ENCODE measurements at places on chromosomes 12 and 14.
A peak's percentile ranks its signal among the peaks of the same experiment; 100 is the strongest.

- DNase-seq, result no peak
Measured at GRCh38 chr14:85468816-85469215, 61.1 kb upstream of the FLRT2 start.

- DNase-seq, result no peak
Measured at GRCh38 chr12:113473400-113473799, 1.7 kb upstream of the LHX5 start.

- no peak for DNase-seq
Measured at GRCh38 chr14:89401241-89401640, 15.8 kb downstream of the FOXN3 start.

DNA sequence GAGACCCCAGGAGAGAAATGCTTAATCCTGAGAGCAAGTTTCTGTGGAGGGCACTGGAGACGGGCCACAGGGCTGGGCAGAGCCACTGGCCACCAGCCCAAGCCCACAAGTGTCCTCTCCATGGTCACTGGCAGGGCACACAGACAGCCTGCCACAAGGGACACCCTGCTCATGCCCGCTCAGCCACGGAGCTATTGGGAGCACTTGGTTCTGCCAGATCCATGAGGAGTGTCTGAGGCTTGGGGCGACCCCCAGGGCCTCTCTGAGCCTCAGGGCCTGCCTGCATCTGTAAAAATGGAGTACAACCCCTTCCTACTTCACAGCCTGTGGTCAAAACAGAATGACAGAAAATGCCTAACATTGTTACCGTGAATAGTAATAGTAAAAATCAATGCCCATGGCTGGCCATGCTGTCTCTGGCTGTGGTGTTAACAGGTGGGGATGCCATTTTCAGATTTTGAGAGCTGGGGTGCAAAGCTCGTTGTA, 3.2 kb downstream of the PGF start:
- no peak for DNase-seq

DNA sequence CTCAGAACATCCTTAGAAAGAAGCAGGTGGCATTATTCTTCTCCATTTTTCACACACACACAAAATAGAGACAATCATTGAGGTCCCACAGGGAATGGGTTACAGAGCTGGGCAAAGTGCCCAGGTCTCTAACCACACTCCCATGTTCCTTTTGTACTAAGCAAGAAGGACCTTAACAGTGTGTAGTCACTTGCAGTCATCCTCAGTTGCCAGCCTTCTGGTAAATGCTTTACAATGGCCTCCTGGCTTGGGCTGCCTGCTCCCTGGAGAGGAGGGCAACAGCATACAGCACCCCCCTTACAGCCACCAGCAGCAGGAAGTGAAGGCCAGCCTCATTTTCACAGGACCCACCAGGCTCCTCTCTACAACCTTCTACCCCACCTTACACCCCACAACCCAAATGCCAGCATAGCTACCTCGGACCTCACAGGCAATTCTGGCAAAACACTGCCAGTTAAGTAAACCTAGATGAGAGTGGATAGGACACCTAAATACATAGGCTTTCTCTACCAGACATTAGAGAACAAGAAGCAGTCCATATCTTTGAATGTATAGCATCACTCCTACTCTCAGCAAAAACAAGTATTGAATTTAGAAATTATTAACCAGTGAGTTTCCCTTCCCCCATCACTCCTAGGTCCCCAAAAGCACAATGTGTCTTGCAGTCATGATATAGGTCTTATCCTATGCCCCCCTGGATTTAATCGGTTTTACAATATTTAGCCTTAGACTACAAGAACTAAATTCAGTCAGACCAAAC, 88.1 kb downstream of the PPP2R5E start:
- peak; percentile 64 for DNase-seq

- DNase-seq, result peak; percentile 72
Measured at GRCh38 chr12:123269395-123269892, 2.2 kb downstream of the CDK2AP1 start.

DNA sequence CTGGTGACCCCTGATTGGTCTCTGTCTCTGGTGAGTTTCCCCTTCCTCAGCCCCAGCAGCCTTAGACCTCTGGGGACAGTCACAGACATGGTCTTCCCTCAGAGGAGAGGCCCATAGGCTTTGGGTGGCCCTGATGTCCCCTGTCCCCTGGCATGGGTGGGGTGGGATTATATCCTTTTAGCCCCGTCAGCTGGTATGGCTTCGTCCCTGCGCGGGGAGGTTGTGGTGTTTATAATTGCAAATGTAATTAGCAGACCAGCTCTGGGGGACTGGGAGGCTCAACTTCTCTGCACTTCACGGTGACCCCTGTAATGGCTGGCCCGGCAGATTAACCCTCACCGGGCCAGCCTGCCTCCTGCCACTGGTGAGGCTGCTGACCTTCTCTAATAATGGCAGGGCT, 5.1 kb downstream of the ESRRB start:
- no peak for DNase-seq

DNA sequence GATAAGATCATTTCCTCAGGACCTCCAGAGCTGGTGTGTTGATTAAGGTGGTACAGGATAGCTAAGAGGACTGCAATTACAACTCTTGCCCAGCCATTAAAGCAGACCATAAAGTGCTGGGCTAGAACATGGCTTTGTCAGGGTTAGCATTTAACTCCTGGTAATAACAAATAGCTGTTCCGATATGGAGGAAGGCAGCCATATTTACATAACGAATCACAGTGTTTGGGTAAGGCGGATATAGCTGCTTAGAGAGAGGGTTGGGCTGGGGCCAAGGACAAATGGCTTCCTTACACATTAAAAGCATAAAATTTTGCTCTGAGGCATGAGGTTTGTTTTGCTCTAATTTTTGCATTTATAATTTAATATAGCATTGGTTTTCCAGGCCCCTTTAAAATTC, 297.7 kb upstream of the DDHD1 start:
- no peak for DNase-seq

DNA sequence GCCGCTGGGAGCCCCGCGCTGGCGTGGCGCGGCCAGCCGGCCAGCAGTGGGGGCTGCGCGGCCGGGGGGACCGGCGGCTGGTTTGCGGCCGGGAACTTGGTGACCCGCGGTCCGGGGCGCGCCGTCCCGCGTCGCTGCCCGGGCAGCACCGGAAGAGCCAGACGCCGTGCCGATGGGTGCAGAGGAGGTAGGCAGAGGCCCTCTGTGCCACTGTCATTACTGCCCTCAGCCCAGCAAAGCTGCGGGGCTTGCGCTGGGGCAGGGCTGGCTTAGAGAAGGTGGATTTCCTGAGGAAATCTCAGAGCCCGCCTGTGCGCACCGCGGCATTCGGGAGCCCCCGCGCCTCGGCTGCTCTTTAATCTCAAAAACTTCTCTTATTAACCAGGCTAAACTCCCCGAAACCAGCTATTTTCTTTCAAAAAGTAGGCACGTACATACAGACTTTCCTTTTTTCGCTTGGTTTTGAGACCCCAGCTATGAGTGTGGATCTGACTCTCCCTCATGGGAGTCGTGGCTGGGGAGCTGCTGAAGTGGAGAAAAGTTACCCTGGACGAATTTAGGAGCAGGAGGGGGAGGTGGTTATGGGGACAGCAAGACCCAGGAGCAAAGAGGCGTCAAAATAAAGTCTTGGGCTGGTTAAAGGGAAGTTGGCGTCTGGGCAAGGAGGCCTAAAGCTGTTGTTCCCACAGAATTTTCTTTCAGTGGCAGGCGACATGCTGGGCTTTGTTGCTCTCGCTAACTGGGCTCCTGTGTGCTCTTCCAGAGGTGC, 802 bp downstream of the SUSD6 start:
- peak; percentile 68 for DNase-seq

- DNase-seq, result no peak
Measured at GRCh38 chr12:57640175-57641042, 7.4 kb upstream of the B4GALNT1 start.

DNA sequence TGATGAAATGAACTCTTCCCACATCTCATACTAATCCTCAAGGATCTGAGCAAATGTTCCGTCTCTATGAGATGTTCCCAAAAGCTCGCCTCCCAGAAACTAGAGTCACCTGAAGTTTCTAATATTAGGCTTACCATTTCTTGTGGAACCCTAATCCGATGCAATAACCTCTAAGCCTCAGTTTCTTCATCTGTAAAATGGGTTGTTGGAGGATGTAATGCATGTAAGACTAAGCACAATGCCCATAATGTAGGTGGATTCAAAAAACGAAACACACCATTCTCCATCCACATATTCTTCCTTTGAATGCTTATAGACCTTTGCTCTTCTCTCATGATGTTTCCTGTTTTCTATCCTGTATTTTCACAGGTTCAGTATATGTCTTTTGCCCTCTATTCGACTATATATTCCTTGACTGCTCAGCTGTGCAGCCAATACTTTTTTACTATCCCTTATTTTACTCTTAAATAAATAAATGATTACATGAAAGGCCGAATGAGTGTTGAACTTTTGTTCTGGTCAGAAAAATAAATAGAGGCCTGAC, 307.3 kb upstream of the G2E3 start:
- no peak for DNase-seq

GRCh38 chr12:94900496-94900895, 103.0 kb downstream of the NDUFA12 start:
- no peak for DNase-seq

GRCh38 chr14:105325716-105326567, 11.4 kb downstream of the PACS2 start:
- no peak for DNase-seq

- DNase-seq, result no peak
Measured at GRCh38 chr14:103775506-103775905, 59.9 kb downstream of the ZFYVE21 start.

GRCh38 chr14:21018286-21018685, 6.6 kb downstream of the NDRG2 start:
- DNase-seq, result no peak

DNA sequence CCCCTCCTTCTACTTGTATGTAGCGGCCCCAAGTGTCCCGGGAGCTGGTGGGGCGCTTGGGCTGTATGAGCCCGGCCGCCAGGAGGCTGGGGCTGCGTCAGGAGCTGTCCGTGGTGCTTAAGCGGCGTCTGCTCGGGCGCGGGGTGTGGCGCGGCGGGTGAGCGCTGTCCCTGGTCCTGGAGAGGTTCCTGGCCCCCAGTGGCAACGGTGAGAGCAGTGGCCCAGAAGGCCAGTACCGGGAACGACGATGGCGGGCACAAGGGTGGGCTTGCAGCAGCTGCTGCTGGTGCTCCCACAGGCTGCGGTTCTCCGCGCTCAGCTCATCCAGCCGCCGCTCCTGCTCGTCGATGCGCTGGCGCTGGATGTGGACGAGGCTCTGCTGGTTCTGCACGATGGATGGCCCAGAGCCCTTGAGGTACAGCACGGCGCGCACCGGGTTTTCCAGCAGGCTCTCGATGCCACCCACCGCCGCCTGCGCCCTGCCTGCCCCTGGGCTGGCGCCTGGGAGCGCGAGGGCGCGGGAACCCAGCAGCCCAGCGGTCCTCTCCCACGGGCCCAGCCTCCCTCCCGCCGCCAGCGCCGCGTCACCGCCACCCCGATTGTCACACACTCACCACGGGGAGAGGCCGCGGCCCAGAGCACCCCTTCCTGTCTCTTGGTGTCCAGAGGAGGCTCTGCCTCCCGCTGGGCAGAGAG, 41.9 kb upstream of the FKBP4 start:
- DNase-seq, result no peak

DNA sequence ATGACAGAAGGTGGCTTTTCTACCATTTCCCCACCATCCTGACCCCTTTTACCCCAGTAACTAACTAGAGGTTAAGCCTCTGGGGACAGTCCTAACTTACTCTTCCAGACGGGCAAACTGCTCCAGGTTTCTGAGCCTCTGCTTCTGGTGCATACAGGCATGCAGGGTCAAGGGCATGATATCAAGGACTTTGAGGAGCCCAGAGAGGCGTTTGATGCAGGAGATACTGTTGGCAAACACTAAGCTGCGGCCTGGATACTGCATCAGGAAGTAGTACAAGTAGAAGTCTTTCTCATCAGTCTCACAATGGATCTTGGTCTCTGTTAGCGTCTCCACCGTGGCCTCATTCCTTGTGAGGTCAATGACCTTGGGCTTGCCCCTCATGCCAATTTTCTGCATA, 21.0 kb downstream of the DDX24 start:
- DNase-seq, result no peak

DNA sequence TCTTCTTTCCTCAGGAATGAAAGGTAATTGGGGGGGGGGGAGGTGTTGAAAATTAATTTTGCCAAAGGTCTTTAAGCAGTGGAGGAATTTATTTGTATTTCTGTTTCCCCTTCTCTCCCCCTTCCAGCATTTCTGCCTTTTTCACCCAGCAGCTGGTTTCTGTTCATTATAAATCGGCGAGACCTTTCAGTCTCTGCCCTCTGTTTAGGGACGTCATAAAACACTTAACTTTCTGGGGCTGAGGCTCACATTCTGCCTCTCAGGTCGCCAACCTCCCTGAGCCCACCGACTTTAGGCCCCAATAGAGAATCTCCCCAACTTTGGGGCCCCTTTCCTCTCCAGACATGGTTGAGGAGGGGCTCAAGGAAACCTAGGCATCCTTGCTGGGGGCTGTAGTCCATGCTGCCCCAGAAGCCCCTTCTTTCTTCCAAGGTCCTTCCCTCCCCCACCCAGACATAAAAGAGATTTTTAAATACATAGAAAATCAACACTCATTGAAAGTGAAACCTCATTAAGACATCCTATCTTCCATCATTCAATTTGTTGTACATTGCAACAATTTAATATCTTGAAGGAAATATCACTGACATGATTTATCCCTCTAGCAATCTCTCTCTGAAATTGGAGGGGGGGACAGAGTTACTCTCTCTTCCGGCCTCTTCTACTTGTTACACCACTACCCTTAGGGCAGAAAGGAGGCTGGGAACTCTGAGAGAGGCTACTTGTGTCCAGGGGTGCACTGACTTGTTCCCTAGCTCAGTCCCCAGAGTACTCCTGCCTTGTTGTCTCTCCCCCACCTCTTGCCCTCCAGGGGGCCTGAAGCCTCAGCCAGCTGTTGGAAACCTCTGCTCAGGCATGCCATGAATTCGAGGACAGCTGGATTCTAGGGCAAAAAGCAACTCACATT, 2.5 kb upstream of the HOXC6 start:
- no peak for DNase-seq

DNA sequence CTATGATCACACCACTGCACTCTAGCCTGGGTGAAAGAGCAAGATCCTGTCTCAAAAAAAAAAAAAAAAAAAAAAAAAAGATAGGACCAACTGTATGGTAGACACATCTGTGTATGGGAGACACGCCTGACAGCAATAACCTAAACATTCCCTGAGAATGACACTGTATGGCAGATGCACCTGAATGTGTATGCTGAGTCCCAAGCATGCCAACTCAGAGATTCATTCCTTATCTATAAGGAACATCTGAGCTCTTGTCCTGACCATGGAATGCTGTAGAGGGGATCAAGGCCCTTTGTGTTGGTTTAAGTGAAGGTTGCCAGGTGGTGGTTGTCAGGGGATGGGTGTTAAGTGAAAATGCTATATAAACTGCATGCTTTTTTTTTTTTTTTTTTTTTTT, 19.2 kb upstream of the LGALS3 start:
- DNase-seq, result no peak

DNA sequence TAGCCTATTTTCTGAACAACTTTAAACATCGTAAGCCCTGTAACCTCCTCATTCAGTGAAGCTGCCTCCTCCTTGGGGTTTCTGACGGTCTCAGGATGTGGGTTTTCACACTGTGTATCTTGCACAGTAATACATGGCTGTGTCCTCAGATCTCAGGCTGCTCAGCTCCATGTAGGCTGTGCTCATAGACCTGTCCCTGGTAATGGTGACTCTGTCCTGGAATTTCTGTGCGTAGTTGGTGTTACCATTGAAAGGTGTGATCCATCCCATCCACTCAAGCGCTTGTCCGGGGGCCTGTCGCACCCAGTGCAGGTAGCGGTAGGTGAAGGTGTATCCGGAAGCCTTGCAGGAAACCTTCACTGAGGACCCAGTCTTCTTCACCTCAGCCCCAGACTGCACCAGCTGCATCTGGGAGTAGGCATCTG, 980.5 kb downstream of the TMEM121 start:
- DNase-seq, result no peak

GRCh38 chr12:92146497-92147224, 1.0 kb upstream of the BTG1 start:
- no peak for DNase-seq

GRCh38 chr12:12210983-12211382, 55.9 kb downstream of the LRP6 start:
- DNase-seq, result no peak

Measured in D341Med (cell line).